ENCODE measurements at places on chromosomes 11 and 22. TPM values are rescaled to one million over a fixed set of nuclear protein-coding genes. Genes with fewer than 3 reads are reported as not detected.

ACTN3 gene
- total RNA-seq: 0.16 TPM

CDC42BPG gene
- 20.7 TPM for total RNA-seq

OR2AG2 gene
- 0.19 TPM for total RNA-seq

OR52E8 gene
- total RNA-seq: 0.25 TPM

UBQLNL gene
- total RNA-seq: 0.69 TPM

XKR3 gene
- not detected for total RNA-seq

RIMBP3C gene
- total RNA-seq: 0.22 TPM

ROBO3 gene
- total RNA-seq: 12.3 TPM

SMTN gene
- 67.7 TPM for total RNA-seq

CHRDL2 gene
- 2.0 TPM for total RNA-seq

C11orf91 gene
- total RNA-seq: not detected

CDCA5 gene
- total RNA-seq: 1.4 TPM

PUS3 gene
- total RNA-seq: 9.4 TPM

Data from kidney (tissue), 22 donors.